A549 treated with Mapracorat at 1 μM for 4 hours (cell line): ENCODE measurements at places on chromosomes 16 and 17. TPM values are rescaled to one million over a fixed set of nuclear protein-coding genes. Genes with fewer than 3 reads are reported as not detected.

The TEKT3 gene
- 0.27 to 0.34 TPM (median 0.29 TPM) in 4 of 5 replicates, not detected in the other for total RNA-seq

The KRT20 gene
- 0.17 to 0.45 TPM (median 0.26 TPM) in 5 replicates for total RNA-seq

The SF3B3 gene
- total RNA-seq: 141 to 196 TPM (median 187 TPM) in 5 replicates

The SOX9 gene
- 7.3 to 9.7 TPM (median 8.1 TPM) in 5 replicates for total RNA-seq

The AGRP gene
- not detected in 5 replicates for total RNA-seq

The PYDC1 gene
- not detected in 5 replicates for total RNA-seq

The CHST5 gene
- 0.06 to 0.29 TPM (median 0.12 TPM) in 4 of 5 replicates, not detected in the other for total RNA-seq

The KRTAP3-2 gene
- total RNA-seq: 0.22 to 0.42 TPM (median 0.37 TPM) in 3 of 5 replicates, not detected in the others

The MT1H gene
- total RNA-seq: not detected in 5 replicates

The USP43 gene
- total RNA-seq: 3.7 to 5.1 TPM (median 4.0 TPM) in 5 replicates

The ADAM11 gene
- 1.5 to 2.3 TPM (median 2.0 TPM) in 5 replicates for total RNA-seq

The KRT9 gene
- not detected in 5 replicates for total RNA-seq

The RAPGEFL1 gene
- 2.2 to 3.4 TPM (median 2.8 TPM) in 5 replicates for total RNA-seq

The TEDC2 gene
- 15.1 to 24.1 TPM (median 18.4 TPM) in 5 replicates for total RNA-seq

The CEP112 gene
- 5.2 to 7.9 TPM (median 5.7 TPM) in 5 replicates for total RNA-seq

The PERCC1 gene
- total RNA-seq: not detected in 5 replicates

The CEP295NL gene
- 0.18 to 0.58 TPM (median 0.27 TPM) in 5 replicates for total RNA-seq

The NPIPA2 gene
- total RNA-seq: 0.78 to 2.5 TPM (median 1.8 TPM) in 5 replicates

The EME1 gene
- 14.5 to 16.8 TPM (median 14.9 TPM) in 5 replicates for total RNA-seq

The KRT15 gene
- total RNA-seq: 2.9 to 4.6 TPM (median 3.5 TPM) in 5 replicates

The ADPRM gene
- 6.6 to 9.2 TPM (median 8.7 TPM) in 5 replicates for total RNA-seq

The TOX3 gene
- 0.11 to 0.42 TPM (median 0.27 TPM) in 5 replicates for total RNA-seq

The CD300LB gene
- total RNA-seq: 0.07 to 0.11 TPM in 2 of 5 replicates, not detected in the others

The MSLN gene
- total RNA-seq: 2.6 to 3.3 TPM (median 2.9 TPM) in 5 replicates

The SULT1A4 gene
- total RNA-seq: 29.2 to 35.9 TPM (median 30.8 TPM) in 5 replicates

The LAT gene
- 2.5 to 5.8 TPM (median 3.9 TPM) in 5 replicates for total RNA-seq

The SYNGR3 gene
- 6.5 to 9.5 TPM (median 7.7 TPM) in 5 replicates for total RNA-seq

The C17orf107 gene
- total RNA-seq: 0.16 to 0.48 TPM (median 0.28 TPM) in 5 replicates

The STAT5A gene
- total RNA-seq: 5.5 to 7.8 TPM (median 6.2 TPM) in 5 replicates

The CCL4L2 gene
- total RNA-seq: not detected in 5 replicates

The AHSP gene
- total RNA-seq: not detected in 5 replicates

The KRT32 gene
- 0.07 TPM in 2 of 5 replicates, not detected in the others for total RNA-seq

The DCUN1D3 gene
- 6.6 to 8.5 TPM (median 7.5 TPM) in 5 replicates for total RNA-seq

The NMRAL1 gene
- total RNA-seq: 42.9 to 48.2 TPM (median 47.4 TPM) in 5 replicates

The KRTAP2-2 gene
- total RNA-seq: not detected in 5 replicates

The OSGIN1 gene
- total RNA-seq: 17.1 to 33.8 TPM (median 18.6 TPM) in 5 replicates

The EEF2K gene
- 12.3 to 16.6 TPM (median 14.8 TPM) in 5 replicates for total RNA-seq

The APRT gene
- total RNA-seq: 318 to 449 TPM (median 401 TPM) in 5 replicates

The EXOC3L1 gene
- 0.06 to 0.32 TPM (median 0.23 TPM) in 4 of 5 replicates, not detected in the other for total RNA-seq

The PRDM7 gene
- total RNA-seq: not detected in 5 replicates

The GNPTG gene
- 24.6 to 38.0 TPM (median 35.0 TPM) in 5 replicates for total RNA-seq

The MGAT5B gene
- total RNA-seq: 15.2 to 23.1 TPM (median 22.1 TPM) in 5 replicates

The HS3ST2 gene
- not detected in 5 replicates for total RNA-seq
